ENCODE measurements at places on chromosomes 6 and 20. TPM values are rescaled to one million over a fixed set of nuclear protein-coding genes. Genes with fewer than 3 reads are reported as not detected.

Gene TRIM40
- total RNA-seq = not detected

Gene UBE2C
- total RNA-seq = 7.6 TPM

Gene RBM12
- 26.8 TPM for total RNA-seq

Gene SUMO4
- 3.9 TPM for total RNA-seq

Gene RING1
- 32.7 TPM for total RNA-seq

Gene FILIP1
- total RNA-seq = 3.2 TPM

Gene EYS
- not detected for total RNA-seq

Gene ADGB
- not detected for total RNA-seq

Gene TPD52L1
- total RNA-seq = 85.0 TPM

Gene HLA-DQB1
- 3.2 TPM for total RNA-seq

Gene BPHL
- total RNA-seq = 10.3 TPM

Gene CLPSL2
- not detected for total RNA-seq

Gene C6orf118
- not detected for total RNA-seq

Gene SMOC2
- total RNA-seq = 22.1 TPM

Gene ITCH
- 30.9 TPM for total RNA-seq

Gene CCDC170
- total RNA-seq = 2.0 TPM

Gene TRIM38
- total RNA-seq = 8.1 TPM

Gene SLC17A4
- total RNA-seq = not detected

Gene SLC17A9
- 2.5 TPM for total RNA-seq

Gene ZSCAN26
- total RNA-seq = 18.7 TPM

Gene MAPK13
- 21.9 TPM for total RNA-seq

Gene BMP7
- total RNA-seq = 17.2 TPM

Gene NCOA3
- 47.1 TPM for total RNA-seq

Gene ZC2HC1B
- total RNA-seq = not detected

Gene TRIM31
- total RNA-seq = not detected

Gene COL9A3
- total RNA-seq = 1.2 TPM

Gene ZNF165
- 3.7 TPM for total RNA-seq

Data from vagina (tissue), 2 donors.